ENCODE measurements at places on chromosomes 13 and 19.

- no peak for DNase-seq
Observed at GRCh38 chr13:33497146-33497845, 211.7 kb upstream of the STARD13 start.

DNA sequence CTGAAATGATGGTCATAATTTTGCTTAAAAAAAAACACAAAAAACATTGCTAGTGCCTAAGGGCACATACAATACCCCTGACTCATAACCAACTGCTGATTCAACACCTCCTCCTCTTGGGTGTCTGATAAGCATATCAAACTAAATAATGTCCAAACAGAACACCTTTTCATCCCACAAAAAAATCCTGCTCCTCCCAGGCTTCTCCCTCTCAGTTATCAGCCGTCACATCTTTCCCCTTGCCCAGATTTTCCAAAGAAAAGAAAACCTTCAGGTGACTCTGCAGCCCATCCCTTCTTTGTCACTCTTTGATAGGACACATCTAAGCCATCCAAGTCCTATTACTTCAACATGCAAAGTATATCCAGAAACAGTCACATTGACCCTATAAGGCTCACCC is 46.9 kb downstream of the ABCC4 start:
- DNase-seq: peak; percentile 18

GRCh38 chr13:101383595-101383994 is 32.7 kb downstream of the NALCN start:
- DNase-seq: no peak

DNA sequence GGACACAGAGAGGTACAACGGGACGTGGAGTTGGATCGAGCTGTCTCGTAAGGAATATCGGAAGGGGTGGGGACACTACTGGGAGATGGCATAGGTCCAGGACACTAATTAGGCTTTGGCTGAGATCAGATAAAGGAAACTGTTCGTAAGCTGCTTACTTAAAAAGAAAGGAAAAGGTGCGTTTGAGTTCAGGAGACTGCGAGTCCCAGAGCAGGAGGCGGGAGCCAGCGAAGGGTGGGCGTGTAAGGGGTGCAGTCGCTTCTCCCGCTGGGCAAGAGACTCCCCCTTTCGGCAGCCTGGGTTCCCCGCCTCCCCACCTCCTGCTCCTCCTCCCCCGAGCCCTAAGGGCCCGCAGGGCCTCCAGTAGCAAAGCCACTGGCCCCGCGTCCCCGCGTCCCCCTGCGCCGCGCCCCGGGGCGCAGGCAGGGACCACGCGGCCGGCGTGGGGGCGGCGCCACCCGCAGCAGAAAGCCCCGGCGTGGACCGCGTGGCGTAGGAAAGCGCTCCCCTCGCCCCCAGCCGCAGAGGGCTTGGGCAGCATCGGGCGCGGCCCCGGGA is 547 bp downstream of the ABCC4 start:
- peak; percentile 20 for DNase-seq

DNA sequence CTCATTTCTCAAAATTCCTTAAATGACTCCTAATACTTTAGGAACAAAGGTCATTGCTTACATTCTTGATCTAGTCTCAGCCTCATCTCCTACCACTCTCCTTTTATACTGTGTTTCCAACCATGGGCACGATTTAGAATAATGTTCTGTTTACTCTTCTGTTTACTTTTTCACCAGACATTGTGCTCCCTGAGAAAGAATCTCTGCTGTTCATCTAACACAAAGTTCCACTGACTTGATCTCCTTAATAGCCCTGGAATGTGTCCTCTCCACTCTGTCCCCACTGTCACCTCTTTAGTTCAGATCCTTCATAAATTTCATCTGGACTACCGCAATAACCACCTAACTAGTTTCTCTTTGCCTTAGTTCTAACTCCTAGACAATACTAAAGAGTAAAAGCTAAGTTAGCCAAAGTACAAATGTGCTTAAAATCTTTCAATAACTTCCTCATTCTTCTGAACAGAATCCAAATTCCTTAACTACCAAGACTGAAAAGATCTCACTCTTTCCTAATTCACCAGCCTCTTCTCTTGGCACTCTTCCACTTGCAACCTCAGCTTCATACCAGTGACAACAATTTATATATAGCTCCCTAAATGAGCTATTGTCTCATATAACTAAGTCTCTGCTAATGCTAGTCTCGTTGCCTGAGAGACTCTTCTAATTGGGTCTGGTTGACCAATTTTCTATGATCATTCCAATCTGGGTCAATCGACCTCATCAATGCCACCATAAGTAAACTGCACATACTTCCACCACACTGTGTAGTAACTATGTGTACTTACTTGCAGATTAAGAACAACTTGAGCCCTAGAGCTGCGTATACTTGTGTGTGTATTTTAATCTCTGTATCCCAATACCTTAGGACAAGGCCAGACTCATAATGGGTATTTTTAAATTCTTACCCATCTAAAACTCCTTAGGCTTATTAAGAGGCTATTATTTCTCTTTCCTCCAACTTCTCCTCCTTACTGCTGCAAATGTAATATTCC is 179.9 kb downstream of the VWA8 start:
- DNase-seq: peak; percentile 60

DNA sequence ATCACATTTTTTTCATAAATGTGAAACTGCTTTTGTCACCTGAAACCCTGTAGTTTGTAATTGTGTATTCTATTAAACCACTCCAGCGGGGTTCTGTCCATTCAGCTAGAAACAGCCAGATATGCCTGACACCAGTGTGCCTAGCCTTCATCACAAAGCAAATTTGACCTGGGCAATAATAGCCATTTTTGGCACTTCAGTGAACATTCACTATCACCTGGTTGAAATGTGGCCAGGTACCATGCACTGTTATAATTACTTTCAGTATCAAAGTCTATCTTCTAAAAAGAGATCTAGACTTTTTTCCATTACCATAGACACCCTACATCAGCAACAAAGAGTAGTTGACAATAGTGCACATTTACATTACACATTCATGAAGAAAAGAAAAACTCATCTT is 64.5 kb downstream of the ZNF257 start:
- DNase-seq: no peak

DNA sequence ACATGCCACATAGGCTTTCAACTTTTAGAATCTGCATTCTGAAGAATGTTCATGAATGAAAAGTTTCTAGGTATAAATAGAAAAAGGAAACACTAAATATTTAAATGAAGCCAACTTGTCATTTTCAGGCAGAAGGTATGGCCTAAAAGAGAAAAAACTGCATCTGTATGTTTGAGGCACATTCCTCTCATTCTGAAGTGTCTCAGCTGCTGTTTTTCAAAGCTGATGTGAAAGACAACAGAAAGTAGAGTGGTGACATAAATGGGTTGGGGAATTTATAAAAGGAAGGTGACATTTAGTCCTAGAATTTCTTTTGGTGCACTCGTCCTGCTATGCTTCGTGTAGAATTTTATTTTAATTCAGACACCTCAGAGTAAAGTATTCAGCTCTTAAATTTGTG is 539.6 kb upstream of the SLITRK5 start:
- DNase-seq: no peak

DNA sequence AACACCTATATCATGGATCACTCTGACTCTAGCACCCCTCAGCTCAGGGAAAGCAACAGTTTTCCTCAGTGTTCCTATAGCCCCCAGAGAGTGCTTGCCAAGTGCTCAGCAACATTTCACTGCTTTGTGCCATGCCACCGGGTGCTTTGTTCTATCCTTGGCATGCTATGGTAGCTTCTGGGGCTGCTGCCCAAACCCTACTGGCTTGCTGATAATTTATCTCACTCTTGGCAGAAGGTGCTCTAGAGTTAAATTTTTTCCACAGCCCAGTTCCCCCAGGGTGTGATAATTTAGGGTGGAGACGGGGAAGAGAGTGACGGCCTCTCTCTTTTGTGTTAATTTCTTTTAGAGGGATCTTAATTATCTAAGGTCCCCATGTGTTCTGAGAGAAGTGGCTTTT is 12.6 kb upstream of the CSNK1A1L start:
- no peak for DNase-seq

DNA sequence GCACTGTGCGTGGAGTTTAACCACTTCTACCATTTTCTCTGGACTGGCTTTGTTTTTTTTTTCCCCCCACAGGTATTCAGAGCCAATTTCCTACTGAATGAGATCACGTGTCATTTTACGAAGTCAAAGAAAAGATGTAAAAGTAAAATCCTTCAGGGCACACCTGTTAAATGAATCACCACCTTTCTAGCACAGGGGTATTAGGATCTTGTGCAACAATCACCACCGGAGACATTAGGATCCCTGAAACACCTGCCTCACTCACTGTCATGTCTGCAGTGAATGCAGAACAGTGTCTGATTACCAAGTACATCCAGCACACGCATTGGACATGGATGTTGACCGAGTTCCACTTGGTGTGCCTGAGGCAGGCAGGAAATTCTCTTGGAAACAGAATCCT is 17.2 kb downstream of the BRD4 start:
- no peak for DNase-seq

DNA sequence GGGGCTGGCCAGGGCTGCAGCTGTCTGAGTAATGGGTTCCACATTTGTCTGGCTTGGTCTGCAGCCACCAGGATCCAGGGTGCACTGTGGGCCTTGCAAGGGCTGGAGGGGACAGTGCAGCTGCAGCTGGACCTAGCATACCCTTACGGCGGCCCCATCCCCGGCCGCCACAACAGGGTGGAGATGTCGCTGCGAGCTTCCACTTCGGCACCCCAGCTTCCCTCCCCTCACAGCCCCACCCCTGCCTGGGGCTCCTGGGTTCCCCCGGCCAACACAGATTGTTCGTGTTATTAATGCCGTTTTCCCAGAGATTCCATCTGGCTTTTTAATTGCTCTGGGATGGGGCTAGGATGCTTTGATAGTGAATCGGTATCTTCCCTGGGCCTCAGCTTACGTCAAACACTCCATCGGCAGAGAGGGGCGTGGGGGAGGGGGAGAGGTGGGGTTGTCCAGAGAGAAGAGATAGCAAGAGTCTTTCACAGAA is 5.8 kb downstream of the CEBPA start:
- no peak for DNase-seq

- DNase-seq: no peak
Observed at GRCh38 chr19:28934631-28935030, 278.3 kb downstream of the UQCRFS1 start.

DNA sequence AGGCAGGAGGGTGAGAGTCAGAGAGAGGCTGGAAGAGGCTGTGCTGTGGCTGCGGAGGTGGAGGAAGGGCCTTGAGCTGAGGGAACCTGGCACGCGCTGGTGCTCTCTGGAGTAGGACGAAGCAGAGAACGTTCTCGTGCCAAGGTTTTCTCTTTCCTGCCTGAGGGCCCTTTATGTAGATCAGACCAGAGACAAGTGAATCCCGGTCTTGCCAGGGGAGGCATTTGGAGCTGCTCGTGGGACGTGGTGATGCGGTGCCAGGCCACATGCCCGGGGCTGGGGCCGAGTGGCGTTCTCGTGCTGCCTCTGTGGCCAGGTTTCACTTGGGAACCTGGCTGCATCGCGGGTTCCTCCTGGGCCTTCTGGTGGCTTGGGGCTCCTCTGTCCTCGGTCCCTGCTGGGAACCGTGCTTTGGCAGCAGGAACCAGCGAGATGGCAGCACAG is 54.2 kb downstream of the KDM4B start:
- DNase-seq: no peak

- DNase-seq: peak; percentile 63
Observed at GRCh38 chr19:38263689-38264485, 486 bp upstream of the SPINT2 start.

DNA sequence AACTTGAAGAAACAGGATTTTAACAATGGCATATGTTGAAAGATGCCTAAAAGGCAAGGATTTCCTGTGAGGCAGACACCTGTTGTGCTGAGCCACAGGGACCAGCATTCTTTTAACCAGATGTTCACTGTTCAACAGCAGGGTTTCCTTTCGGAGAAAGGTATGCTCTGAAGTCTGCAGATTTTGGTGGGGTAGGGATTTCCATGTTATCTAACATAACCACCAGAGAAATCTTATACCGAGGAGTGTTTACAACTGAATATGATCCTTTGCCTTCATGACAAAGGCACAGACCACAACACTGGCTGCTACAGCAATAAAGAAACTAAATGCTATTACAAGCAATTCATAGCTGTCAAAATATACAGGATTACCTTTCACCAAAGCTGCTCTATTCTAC is 48.1 kb downstream of the MPHOSPH8 start:
- DNase-seq: no peak

DNA sequence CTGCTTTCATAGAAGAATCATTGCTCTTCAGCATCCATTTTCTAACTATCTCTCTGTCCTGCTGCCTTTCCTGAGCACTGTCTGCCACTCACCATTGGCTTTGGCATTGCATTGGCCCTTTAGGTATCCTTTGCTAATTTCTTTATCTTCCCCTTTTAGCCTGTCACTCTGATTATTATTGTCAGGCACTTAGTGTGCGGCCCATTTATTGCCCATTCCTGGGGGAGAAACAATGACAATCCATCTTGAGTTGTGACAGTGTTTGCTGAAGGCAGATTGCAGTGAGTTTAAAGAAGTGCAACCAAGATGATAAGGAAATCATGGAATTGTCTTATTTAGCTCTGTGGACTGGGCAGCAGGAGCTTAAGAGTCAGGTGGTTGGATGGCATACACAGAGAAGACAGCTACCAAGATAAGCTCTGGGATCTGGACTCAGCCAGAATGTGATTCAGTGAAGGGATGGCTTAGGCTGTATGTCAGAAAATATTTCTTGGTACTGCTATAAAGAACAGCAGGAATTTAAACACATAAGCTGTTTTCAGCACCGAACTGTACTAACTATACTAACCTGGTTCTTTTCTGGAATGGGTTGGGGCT is 25.3 kb downstream of the B3GLCT start:
- no peak for DNase-seq

- no peak for DNase-seq
Observed at GRCh38 chr13:94243551-94243950, 235.9 kb downstream of the DCT start.

DNA sequence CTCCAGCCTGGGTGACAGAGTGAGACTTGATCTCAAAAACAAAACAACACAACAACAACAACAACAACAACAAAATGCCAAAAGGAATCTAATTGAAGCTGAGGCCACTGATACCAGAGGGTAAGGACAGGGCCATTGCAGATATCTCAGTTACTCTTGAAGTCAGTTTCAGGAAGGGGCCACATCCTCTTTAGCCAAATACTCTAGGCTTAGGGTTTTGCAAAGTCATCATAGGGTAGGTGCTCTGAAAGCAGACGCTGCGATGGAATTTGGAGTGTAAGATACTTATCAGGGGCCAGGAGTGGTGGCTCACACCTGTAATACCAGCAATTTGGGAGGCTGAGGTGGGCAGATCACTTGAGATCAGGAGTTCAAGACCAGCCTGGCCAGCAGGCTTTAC is 46.6 kb upstream of the UBAC2 start:
- DNase-seq: no peak

GRCh38 chr13:58729361-58729760 is 1097.8 kb downstream of the PCDH17 start:
- DNase-seq: no peak

DNA sequence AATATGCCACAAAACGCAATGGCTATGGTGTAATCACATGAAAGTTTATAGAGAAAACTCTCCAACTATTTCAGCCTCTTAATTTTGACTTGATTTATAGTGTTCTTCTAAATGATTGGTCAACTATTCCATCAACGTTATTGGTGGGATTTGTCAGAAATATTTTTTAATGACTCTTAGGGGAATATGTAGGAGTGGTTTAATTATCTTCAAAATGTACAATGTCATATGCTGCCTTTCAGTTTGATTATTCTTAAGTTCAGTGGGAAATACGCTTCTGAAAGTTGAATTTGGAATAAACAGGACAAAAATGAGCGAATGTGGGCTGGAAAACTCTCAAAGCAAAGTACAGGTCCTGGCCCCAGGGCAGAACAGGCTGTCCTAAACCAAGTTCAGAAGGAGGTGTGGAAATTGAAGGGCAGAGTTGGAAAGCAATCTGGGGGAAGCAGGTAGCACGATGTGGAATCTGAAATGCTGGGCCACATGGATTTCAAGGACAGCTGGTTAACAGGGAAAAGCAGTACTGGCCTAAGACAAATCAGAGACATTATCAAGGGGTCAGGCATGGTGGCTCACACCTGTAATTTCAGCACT is 60.8 kb upstream of the MYCBP2 start:
- DNase-seq: no peak

All from brain microvascular endothelial cell (primary cell).